ENCODE measurements at places on chromosomes 2 and 18.

DNA sequence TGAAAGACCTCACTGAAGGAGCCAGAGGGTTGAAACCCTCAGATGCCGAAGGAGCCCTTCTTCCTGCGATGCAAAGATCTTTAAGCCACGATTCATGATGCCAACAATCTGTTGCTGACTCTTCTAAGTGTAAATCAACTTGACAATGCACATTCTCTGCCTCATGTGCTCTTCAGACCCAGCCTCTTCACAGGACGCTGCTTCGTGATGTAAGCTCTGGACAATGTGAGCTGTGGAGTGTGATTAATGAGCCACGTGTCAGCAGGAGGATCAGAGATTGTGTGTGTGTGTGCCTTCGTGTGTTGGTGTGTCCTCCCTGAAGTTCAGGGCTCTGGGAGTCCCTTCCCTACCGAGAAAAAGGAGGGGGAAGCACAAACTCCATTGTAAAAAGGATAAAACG, 26.5 kb upstream of the TWIST2 start:
- no peak for DNase-seq

- DNase-seq = no peak
These were observed 12.8 kb upstream of the PIK3C3 start for GRCh38 chr18:41942254-41942653.

GRCh38 chr2:43142921-43143438, 83.4 kb downstream of the ZFP36L2 start:
- no peak for DNase-seq

DNA sequence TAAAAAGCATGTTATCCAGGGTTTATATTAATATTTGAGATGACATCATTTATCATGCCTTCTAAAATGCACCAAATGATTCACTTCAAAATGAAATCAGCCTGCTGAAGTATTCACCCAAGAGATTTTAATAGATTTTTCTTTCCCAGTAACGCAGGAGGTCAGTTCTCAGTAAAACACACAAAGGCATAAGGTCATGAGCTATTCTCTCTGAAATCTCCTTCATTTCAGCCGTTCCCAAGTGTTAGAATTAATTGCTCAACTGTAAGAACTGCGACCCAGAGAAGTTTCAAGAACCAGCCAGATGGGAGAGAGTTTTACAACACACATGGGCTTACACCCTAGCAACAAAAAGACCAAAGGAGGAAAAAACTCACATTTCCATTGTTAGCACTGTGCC, 84.2 kb upstream of the PHLPP1 start:
- DNase-seq = no peak

DNA sequence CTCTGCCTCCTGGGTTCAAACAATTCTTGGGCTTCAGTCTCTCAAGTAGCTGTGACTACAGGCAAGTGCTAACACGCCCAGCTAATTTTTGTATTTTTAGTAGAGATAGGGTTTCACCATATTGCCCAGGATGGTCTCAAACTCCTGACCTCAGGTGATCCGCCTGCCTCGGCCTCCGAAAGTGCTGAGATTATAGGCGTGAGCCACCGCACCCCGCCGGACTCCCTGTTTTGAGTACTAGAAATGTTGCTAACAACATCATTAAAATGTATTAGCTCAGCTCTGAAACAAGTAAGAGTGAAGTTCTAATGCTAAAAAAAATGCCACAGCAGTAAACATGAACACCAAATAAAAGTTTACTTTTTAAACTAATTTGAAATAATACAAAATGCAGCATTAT, 937.7 kb downstream of the CPS1 start:
- no peak for DNase-seq

DNA sequence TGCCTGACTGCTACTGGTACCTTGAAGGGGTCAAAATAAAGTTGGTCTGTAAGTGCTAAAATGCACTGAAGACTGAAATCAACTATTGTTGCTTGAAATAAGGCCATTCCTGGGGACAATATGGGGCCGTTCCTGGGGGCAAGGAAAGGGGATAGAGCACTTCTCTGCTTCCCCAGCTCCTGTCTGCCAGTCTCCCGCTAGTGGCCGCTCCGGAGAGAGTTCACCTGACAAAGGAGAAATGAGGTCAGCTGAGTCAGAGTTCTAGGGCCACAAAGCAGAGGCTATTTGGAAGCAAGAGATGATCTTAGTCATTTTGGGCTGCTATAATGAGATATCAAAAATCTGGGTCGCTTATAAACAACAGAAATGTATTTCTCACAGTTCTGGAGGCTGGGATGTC, 345.9 kb downstream of the TSN start:
- no peak for DNase-seq

GRCh38 chr2:225768741-225769140, 369.2 kb downstream of the NYAP2 start:
- no peak for DNase-seq

GRCh38 chr2:128710242-128710641, 391.6 kb upstream of the HS6ST1 start:
- no peak for DNase-seq

- no peak for DNase-seq
These were observed 67.3 kb downstream of the ASB1 start for GRCh38 chr2:238493880-238494572.
